ENCODE measurements at places on chromosomes 3 and 15. TPM values are rescaled to one million over a fixed set of nuclear protein-coding genes. Genes with fewer than 3 reads are reported as not detected.

DNA sequence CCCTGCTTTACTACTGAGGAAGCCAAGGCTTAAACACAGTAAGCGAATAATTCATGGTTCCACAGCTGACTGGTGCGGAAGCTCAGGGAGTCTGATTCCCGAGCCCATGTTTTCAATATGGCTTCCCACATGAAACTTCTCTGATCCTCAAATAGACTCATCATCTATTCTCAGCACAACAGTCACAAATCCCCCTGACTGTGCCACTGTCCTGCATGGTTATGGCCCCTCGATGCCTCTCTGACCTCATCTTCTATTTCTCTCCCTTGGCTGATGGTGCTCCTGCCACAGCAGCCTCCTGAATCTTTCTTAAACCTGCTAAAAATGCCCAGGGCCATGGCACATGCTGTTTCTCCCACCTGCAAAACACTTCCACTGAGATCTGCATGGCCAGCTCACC lies 43.2 kb downstream of the SRGAP3 start:
- no peak for DNase-seq
- H3K36me3 ChIP-seq, result no peaks in the 10 kb centered on the region
- no peak overlapping the region for H3K27ac ChIP-seq
- H3K4me3 ChIP-seq, result no peak overlapping the region
- peaks cover 7% of the 10 kb centered on the region for H3K4me1 ChIP-seq

DNA sequence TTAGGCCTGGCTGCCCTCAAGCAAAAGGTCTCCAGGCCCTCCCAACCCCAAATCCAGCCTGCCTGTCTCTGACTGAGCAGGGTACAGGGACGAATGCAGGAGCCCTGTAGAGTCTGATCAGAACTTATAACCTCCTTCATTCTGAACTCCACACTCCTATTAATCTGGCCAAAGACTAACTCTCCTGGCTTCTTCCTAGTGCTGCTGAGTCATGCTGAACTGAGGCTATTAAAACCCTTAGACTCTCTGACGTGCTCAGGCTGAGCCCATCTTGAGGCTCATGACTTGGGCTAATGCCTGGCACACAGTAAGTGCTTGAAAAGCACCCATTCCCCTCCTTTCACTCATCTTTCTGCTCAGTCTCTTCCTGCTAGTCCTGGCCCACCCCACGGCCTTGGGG lies 81.9 kb downstream of the NUP210 start:
- H3K4me1 ChIP-seq, result no peaks in the 10 kb centered on the region
- H3K27me3 ChIP-seq, result no peaks in the 10 kb centered on the region
- H3K4me3 ChIP-seq, result no peak overlapping the region
- DNase-seq, result no peak

DNA sequence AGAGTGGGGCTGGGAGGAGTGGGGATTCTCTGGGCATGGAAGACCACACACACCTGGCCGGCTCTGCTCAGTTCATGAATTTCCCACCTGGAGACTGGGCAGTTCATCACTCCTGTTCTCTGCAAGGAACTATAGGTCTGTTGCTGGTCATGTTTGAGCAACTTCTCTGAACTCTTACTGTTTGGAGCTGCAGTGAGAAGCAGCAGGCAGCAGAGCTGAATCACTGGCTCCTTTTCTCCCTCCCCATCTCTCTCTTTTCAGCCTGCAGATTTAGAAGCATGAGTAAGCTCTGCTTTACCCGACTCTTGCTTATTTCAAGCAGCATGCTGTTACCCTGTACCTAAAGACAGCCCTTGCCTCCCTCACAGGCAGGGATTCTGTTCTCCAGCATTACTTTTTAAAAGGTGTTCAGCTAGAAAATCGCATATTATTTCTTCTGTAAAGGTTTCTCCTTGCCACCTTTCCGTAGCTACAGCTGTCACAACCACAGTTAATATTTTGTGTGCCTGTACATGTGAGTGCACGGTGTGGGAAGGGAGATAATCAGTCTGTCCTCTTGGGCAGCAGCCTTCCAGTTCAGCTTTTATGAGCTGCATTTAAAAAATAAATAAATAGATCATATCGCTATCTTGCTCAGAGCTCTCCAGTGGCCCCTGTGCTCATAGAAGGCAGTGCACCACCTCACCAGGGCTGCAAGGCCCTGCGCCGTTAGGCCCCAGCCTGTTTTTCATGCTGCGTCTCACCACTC lies 131.6 kb downstream of the CHCHD6 start:
- no peaks in the 10 kb centered on the region for H3K36me3 ChIP-seq
- no peak overlapping the region for H3K27ac ChIP-seq
- H3K4me1 ChIP-seq, result no peaks in the 10 kb centered on the region
- DNase-seq, result no peak
- H3K27me3 ChIP-seq, result no peaks in the 10 kb centered on the region
- no peak overlapping the region for H3K4me3 ChIP-seq

DNA sequence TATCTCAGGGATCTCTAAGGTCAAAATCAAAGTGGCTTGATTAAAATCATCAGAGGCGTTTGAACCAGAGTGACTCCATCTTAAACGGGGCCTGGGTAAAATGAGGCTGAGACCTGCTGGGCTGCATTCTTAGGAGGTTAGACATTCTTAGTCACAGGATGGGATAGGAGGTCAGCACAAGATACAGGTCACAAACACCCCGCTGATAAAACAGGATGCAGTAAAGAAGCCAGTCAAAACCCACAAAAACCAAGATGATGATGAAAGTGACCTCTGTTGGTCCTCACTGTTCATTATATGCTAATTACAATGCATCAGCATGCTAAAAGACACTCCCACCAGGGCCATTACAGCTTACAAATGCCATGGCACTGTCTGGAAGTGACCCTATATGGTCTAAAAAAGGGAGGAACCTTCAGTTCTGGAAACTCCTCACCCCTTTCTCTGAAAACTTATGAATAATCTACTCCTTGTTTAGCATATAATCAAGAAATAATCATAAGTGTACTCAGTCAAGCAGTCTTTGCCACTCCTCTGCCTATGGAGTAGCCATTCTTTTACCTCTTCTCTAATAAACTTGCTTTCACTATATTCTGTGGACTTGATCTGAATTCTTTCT lies 143.3 kb upstream of the SLCO3A1 start:
- peaks cover 6% of the 10 kb centered on the region for H3K4me1 ChIP-seq
- peaks cover 3% of the 10 kb centered on the region for H3K27me3 ChIP-seq
- H3K27ac ChIP-seq, result no peak overlapping the region
- DNase-seq, result no peak

The EOMES gene
- total RNA-seq, result not detected

DNA sequence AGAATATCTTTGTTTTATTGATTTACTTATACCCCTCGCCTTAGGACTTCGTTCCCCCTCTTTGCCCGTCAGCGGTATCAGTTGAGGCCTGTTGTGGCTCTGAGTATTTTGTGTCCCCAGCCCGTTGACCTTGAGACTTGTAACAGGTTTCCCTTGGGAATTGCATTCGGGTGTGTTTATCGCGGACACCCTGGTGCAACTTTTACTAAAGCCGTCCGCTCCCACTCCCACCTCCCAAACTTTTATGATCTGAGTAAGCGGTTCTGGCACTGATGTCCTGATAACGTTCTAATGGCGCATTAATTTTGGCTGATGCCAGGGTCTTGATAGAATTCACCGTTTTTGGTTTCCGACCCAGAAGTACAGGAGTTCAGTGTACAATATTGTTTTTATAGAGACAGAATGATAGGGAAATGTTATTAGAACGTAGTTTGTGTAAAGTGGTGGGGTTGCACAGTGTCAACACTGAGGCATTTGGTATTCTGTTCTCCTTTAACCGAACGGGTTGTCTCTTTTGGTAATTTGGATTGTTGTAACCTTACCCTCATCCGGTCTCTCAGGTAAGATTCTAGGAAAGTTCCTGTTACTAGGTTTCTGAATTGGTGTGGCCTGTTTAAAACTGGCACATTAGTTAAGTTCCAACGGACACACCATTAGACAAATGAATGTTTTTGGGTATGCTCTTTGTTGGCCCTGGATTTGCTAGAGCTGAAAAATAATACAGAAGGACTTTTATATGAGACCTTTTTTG lies 47.8 kb downstream of the OIP5 start:
- H3K4me3 ChIP-seq, result peak overlapping the region; percentile 86
- DNase-seq, result peak; percentile 62
- no peaks in the 10 kb centered on the region for H3K27me3 ChIP-seq
- peaks cover 37% of the 10 kb centered on the region for H3K36me3 ChIP-seq

The ZDHHC19 gene
- total RNA-seq, result not detected

- H3K36me3 ChIP-seq, result no peaks in the 10 kb centered on the region
- no peak for DNase-seq
- H3K27me3 ChIP-seq, result no peaks in the 10 kb centered on the region
- no peak overlapping the region for H3K4me3 ChIP-seq
- H3K4me1 ChIP-seq, result no peaks in the 10 kb centered on the region
Observed at GRCh38 chr15:37246065-37246464, 145.7 kb upstream of the MEIS2 start.

DNA sequence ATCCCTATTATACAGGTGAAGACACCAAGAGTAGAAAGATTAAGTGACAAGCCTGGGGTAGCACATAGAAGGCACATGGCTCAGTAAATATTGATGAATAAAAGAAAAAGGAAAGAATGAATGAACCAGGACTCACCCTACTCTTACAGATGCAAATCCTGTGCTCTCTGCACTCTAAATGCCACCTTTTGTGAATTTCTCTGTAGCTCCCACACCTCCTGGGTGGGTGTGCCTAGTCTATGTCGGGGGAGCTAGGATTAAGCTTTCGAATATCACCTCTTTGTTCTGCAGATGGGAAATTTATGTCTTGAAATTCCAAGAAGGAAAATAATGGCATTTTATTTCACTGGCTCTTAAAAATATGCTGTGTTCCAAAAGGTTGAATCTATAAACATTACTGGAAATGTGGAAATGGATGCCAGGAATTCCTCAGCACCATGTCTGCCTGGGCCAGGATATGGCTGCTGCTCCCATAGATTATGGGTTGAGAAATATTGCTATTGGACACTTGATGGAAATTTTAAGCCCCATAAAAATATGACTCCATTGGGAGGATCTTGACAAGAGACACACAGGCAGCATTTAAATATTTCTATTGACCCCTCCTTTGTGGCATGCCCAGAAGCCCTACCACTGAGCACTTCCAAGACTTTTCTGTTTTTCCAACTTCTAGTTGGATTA lies 43.3 kb downstream of the CCNB2 start:
- peaks cover 13% of the 10 kb centered on the region for H3K4me1 ChIP-seq
- H3K27ac ChIP-seq, result no peak overlapping the region
- no peaks in the 10 kb centered on the region for H3K27me3 ChIP-seq
- no peak for DNase-seq
- H3K4me3 ChIP-seq, result no peak overlapping the region

DNA sequence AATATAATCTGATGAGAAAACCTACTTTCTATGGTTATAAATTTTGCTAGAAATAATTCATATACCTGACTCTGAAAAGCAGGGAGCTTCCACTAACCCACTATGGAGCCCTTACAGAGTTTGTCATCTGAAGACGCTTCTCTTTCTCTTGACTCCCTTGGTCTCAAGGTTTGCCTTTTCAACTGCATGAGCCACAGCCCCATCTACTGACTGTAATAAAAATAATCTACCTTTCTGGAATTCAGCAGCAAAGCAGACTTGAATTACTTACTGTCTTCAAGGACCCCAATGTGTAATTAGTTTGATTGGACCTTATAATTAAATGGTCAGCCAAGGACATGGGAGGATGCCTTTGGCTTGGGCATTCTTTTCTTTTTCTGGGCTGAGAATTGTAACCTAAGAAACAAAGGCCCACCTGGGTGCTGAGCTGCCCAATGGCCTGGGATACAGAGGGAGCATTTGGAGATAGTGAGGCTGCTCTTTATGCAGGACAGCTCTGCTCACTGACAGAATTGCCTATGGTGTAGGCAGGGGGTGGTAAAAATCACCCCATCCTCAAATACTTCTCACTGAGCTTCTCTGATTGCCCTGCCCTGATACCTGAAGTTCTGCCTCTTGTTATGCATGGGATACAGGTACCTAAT lies 178.6 kb upstream of the TRIM42 start:
- H3K4me1 ChIP-seq, result no peaks in the 10 kb centered on the region
- DNase-seq, result no peak
- no peak overlapping the region for H3K27ac ChIP-seq
- H3K4me3 ChIP-seq, result no peak overlapping the region

DNA sequence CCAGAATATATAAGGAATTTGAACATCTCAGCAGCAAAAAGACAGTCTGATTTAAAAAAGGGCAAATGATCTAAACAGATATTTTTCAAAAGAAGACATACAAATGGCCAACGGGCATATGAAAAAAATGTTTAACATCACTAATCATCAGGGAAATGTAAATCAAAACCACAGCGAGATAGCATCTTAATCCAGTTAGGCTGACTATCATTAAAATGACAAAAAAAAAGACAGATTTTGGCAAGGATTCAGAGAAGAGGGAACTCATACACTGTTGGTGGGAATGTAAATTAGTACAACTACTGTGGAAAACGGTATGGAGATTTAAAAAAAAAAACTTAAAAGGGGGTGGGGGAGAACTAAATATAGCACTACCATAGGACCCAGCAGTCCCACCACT lies 47.9 kb downstream of the RNF13 start:
- no peak for DNase-seq
- no peaks in the 10 kb centered on the region for H3K4me1 ChIP-seq
- H3K4me3 ChIP-seq, result no peak overlapping the region
- peaks cover 32% of the 10 kb centered on the region for H3K36me3 ChIP-seq
- H3K27ac ChIP-seq, result no peak overlapping the region
- H3K27me3 ChIP-seq, result no peaks in the 10 kb centered on the region

DNA sequence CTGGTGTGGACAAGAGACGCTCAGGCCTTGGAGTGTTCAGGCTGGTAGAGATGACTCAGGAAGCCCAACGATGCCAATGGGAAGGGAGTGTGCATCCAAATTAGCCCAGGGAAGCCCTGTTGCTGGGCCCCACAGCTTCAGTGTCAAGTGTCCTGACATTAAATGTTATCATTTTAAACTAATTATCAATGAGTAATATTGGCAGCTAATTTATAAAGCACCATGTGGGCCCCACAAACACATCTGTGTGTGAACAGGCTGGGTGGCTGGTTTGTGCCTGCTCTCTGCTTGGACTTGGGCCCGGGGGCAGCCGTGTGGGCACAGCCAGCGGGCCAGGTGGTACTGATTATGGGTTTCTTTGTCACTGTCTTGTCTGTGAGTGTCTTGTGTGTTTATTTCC lies 15.0 kb downstream of the FBLN2 start:
- H3K27me3 ChIP-seq, result no peaks in the 10 kb centered on the region
- no peak overlapping the region for H3K27ac ChIP-seq
- H3K4me3 ChIP-seq, result no peak overlapping the region
- H3K36me3 ChIP-seq, result no peaks in the 10 kb centered on the region
- H3K4me1 ChIP-seq, result peaks cover 39% of the 10 kb centered on the region
- DNase-seq, result no peak

Measured in suprapubic skin (tissue), 4 donors.